Vein endothelial cell (primary cell): ENCODE measurements at places on chromosomes 16 and 17. TPM values are rescaled to one million over a fixed set of nuclear protein-coding genes. Genes with fewer than 3 reads are reported as not detected.

The RNF112 gene
- 0.10 TPM in 1 of 2 replicates, not detected in the other for total RNA-seq

The ABI3 gene
- total RNA-seq = 40.9 and 44.1 TPM in 2 replicates

The KIF22 gene
- total RNA-seq = 39.2 and 48.9 TPM in 2 replicates

The RASD1 gene
- total RNA-seq = 9.8 and 16.5 TPM in 2 replicates

The MPV17L gene
- total RNA-seq = 0.10 and 0.33 TPM in 2 replicates

The ZG16 gene
- total RNA-seq = not detected in 2 replicates

The ZDHHC1 gene
- total RNA-seq = 8.5 and 13.1 TPM in 2 replicates

The EVI2A gene
- total RNA-seq = 0.19 and 0.33 TPM in 2 replicates

The SLFN11 gene
- total RNA-seq = 62.4 and 77.9 TPM in 2 replicates

The JPH3 gene
- 0.48 and 0.65 TPM in 2 replicates for total RNA-seq

The TMEM235 gene
- total RNA-seq = not detected in 2 replicates

The NEK8 gene
- 1.5 and 2.0 TPM in 2 replicates for total RNA-seq

The HBQ1 gene
- total RNA-seq = 1.1 and 1.3 TPM in 2 replicates
